ENCODE measurements at places on chromosomes 13 and 19.
A peak's percentile ranks its signal among the peaks of the same experiment; 100 is the strongest.

DNA sequence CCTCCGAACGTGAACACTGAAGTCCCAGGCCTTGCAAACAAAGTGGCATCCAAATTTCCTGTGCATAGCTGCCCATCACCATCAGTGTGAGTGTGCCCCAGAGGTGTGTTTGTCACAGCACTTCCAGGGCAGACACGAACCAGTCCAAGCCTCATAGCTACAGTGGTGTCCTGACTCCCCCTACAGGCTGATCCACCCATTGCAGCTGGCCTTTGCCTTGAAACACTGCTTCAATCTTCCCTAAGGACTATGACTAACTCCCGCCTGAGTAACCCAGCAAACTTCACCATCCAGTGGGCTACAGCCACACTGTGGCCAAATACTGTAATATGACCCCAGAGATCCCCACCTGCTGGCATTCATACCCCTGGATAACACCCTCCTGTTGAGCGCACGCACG is 3.9 kb downstream of the ZNF266 start:
- DNase-seq, result no peak

- no peak for DNase-seq
Observed at GRCh38 chr13:98289339-98289945, 112.4 kb upstream of the RNF113B start.

DNA sequence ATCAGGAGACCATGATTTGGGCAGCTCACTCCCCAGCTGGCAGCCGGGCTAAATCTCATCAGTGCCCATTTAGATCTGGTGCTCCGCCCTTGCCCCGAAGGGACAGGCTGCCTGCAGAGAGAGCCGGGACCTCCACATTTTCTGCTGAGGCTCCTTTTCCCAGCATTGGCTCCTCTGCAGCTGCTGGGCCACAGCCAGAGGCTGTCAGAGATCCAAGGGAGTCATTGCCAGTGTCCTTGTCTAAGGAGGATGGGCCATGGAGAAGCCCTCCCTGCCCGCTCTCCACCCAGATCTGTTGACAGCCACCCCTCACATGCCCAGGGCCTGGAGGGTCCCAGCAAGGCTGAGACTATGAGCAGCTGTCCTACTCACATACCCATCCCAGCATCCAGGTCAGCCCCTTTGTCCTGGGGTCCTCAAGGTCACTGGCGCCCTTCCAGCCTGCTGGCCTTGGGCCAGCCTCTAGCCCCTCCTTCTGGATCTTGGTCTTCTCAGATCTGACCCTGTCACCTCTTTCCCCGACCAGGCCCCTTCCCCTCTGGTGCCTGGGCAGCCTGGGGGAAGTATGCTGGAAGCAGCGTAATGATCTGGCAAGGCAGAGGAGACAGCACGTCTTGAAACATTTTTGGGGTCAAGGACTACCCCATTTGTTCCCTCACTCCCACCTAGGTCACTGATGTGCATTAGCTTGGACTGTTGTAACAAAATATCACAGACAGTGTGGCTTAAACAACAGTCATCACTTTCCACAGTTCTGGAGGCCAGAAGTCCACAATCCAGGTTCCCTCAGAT is 7.9 kb downstream of the PIN1 start:
- DNase-seq, result no peak

DNA sequence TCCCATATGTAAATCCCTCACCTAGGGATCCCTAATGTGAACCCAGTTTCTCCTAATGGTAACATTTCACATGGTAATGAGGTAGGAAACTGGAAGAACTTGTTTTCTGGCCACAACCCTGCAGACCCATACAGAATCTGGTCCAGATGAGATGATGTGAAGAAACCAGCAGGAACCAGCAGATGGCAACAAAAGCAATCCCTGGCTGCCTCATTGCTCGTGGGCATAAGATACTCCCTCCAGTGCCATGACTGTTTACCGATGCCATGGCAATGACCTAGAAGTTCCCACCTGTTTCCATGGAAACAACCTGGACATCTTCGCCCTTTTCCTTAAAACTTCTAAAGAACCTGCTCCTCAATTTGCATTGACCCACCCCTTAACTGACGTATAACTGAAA is 1.4 kb upstream of the CD209 start:
- no peak for DNase-seq

GRCh38 chr13:78238911-78239310 is 320.3 kb upstream of the EDNRB start:
- no peak for DNase-seq

GRCh38 chr19:15404097-15404779 is 14.6 kb downstream of the AKAP8L start:
- no peak for DNase-seq

DNA sequence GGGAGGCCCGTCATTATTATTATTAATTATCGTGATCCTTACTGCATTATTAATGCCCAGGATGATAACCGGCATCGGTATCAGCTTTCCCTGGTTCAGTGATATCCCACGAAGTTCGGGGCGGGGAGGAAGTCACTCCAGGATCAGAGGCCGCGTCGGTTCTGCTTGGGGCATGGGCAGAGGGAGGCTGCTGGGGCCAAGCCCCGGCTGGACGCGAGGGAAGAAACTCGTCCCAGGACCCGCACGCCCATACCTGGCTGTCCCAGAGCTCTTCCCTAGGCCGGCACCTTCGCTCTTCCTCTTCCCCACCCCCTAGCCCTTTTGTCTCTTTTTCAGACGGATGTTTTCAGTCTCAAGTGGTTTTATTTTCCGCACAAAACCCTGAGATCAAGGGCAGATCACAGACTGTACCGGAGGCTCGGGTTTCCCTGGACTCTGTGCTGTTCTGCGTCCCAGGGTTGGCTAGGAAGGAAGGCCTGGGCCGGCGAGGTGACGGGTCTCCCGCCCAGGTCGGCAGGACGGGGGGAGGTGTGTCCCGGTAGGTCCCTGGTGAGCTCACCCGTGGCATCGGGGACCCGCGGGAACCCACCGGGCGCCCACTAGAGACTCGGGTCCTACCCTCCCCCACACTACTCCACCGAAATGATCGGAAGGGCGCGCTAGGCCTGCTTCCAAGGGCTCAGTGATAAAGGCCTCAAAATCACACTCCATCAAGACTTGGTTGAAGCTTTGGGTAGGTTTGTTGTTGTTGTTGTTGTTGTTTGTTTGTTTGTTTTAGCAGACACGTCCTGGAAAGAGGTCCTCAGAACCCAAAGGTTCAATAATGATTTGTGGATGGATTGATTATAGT is 7.9 kb downstream of the ZIC2 start:
- DNase-seq, result peak; percentile 32

Measured in left hindlimb (tissue), 1 donor.